ENCODE measurements at places on chromosomes 5 and 9. TPM values are rescaled to one million over a fixed set of nuclear protein-coding genes. Genes with fewer than 3 reads are reported as not detected.

- DNase-seq: no peak
Measured at GRCh38 chr5:168637281-168637680, 58.1 kb upstream of the PANK3 start.

DNA sequence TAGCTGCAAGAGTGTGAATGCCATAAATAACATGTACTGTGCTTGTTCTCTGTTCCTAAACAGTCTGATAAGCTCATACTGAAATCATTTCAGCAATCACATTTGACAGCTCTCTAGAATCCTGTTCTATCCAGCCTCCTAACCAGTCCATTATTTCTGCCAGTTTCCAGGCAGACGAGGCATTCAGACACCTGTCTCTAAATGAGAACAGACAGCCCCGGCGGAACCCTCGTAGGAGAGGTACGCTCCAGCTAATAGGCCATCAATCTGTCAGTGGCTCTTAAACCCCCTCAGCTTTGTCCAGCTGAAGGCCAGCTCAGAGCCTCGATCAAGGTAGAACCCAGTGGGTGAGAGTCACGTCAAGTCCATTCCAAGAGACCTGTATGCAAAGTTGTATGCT is 272.3 kb downstream of the GLIS3 start:
- DNase-seq: no peak

TMEM203 gene
- total RNA-seq: 38.4 TPM

RAB3C gene
- 0.05 TPM for total RNA-seq

RNF208 gene
- 6.3 TPM for total RNA-seq

CATSPER3 gene
- 0.61 TPM for total RNA-seq

IL9 gene
- total RNA-seq: not detected

GRCh38 chr9:110763568-110763967 is 95.0 kb downstream of the MUSK start:
- no peak for DNase-seq

DNA sequence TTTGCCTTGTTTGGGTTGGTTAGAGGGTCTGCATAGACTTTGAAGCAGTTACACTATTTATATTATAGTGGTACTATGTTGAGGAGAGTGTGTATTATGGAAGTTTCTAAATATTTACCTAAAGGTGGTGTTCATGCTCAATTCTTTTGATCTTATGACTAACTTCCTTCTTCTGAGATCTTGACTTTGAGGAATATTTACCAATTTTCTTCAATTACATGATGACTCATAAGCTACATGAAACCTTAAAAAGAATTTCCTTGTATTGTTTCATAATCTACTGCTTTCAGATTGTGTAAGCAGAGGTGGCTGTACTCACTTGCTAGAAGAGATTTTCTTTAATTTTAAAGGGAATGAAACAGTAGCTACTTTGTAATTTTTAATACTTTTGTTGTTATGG is 276.1 kb downstream of the TAF11L14 start:
- DNase-seq: no peak

DNA sequence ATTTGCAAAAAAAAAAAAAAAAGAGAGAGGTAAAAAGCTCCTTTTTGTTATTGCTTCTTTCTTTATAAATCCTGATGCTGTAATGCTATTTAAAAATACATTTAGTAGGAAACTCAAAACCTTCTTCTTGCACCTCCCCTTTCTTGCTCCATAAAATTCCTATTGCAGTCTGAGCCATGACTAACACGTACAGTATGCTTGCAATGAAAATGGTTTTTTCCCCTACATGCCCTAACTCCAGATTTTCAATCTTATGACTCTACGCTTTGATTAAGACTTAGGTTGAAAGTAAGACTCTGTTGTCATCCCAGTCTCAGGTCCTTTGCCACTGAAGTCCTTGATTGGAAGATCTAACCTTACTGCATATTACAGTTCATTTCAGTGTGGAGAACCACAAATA is 23.9 kb downstream of the FGF10 start:
- no peak for DNase-seq

- peak; percentile 70 for DNase-seq
Measured at GRCh38 chr9:131773911-131774379, 34.1 kb upstream of the RAPGEF1 start.

PIP5K1B gene
- 10.3 TPM for total RNA-seq

SLC6A3 gene
- total RNA-seq: not detected

GRCh38 chr5:140337880-140338279 is 8.5 kb downstream of the HBEGF start:
- no peak for DNase-seq

GRCh38 chr5:43772764-43773477 is 169.9 kb downstream of the NNT start:
- DNase-seq: peak; percentile 9

DNA sequence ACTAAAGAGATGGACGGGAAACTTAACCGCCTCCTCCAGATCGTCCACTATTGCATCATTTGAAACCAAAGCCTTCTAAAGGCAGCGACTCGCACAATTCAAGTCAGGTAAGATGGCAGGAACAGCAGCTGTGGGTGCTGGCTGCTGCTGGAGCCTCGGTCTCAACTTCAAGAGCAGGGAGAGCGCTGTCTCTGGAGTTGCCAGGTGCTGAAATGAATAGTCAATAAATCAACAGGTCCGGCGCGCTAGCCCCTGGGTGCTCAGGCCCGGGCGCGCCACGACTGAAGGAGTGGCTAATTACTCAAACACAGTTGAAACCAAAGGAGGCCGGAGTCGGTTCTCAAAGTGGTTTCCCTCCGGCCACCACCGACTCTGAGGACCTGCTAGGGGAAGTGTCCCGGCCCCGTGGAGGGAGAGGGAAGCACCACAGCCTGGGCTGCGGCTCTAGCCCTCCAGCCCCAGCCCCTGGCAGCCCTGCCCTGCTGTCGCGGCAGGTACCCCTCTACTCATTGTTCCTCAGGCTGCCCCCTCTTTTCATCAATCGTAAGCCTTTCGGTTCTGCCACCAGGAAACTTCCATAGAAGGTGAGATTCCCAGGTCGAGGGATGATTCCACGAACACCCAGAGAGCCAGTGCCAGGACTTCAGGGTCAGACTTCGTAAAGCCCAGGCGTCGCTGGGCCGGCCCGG is 804 bp downstream of the TTC39B start:
- peak; percentile 68 for DNase-seq

- DNase-seq: no peak
Measured at GRCh38 chr5:170162631-170163321, 57.1 kb downstream of the FOXI1 start.

GRCh38 chr5:123105864-123106263 is 16.8 kb downstream of the PRDM6 start:
- no peak for DNase-seq

DNA sequence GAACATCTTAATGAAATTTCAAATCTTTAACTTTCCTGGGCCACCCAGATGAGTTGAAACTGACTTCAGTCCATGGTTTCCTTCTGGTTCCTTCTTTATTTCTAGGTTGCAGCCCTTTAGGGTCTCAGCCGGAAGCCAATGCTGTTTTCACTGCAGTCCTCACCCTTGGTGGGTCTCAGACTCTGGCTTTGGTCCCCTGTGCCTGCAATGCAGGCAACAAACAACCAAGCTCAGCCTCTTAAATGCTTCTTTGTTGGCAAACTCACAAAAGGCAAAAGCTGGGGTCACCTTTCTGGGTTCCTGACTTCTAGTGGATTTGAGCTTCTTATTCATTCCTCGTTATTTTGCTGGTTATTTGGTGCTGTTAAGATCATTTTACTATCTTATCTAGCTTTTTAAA is 19.3 kb upstream of the APC start:
- DNase-seq: no peak

CKMT2 gene
- not detected for total RNA-seq

GMCL2 gene
- not detected for total RNA-seq

DNA sequence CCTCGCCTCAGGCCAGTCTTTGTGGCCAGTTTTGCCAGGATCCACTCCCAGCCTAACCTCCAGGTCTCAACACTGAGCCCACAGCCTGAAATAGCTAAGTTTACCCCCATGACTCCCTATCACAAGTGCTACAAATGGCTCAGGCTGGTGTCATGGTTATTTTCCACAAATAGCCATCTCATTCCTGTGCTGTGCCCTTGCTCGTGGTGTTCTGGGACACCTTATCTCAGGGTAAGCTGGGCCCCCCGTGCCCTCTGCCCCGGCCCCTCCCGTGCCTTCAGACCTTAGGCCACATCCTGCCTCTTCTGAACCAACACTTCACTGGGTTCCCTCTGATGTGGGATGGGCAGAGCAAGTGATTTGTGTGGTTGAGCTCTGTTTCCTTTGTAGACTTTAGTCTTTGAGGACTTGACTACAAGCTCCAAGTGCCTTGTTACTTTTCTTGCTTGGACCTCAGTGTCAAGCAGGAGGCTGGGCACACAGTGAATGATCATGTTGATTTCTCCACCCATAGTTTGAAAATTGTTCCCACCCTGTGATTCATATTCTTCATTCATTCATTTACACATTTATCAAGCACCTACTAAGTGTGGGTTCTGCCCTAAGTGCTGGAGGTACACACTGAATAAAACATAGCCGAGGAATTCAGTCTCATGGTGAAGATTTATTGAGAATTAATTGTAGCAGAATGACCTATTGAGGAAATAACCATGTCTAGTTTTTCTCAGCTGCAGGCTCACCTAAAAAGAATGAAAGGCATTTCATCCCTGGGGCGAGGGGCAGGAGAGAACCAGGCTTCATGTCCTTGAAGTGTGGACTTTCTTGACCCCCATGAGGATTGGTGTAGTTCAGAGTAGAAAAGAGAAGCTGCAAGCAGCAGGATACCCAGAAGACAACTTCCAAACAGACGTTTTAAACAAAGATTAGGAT is 84.5 kb upstream of the CTNNA1 start:
- DNase-seq: peak; percentile 31

CBY3 gene
- 1.3 TPM for total RNA-seq

DNA sequence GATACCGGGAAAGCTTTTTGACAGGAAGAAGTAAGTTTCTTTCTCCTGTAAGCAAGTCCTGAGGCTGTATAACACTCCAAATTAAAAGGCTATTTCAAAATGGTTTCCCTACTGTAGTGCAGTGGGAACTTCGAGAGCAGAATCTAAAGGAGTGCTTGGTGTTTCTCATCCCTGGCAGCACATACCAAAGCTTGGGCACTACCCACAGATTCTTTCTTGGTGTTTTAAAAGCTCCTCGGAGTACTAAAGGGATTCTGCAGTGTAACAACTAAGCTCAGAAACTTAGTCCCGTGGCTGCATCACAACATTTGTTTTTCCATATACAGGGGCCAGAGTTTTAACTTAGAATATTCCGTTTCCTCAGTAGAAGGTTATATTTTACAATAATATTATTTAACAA is 5.6 kb upstream of the APC start:
- no peak for DNase-seq

GRCh38 chr5:81428446-81428845 is 34.5 kb upstream of the ACOT12 start:
- DNase-seq: no peak

DNA sequence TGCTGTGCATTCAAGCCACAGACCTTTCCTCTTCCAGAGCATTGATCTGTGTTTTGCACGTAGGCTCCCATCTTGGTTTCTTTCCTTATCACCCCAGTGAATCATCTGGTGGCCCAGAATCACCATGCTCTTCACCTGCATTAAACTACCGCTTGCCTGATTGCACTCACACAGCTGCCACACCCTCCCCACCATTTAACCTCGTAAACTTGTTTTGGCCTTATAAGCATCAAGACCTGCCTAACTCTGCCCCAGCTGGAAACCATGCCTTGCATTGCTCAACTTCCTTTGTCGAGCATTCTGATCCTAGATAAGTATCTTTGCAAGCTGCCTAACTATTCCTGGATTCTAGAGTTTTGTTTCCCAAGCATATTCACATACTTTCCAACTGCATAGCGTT is 369.6 kb upstream of the SEMA6A start:
- DNase-seq: peak; percentile 53

JAKMIP2 gene
- total RNA-seq: 1.2 TPM

GRCh38 chr5:76714751-76715485 is 1.0 kb upstream of the F2R start:
- no peak for DNase-seq

DNA sequence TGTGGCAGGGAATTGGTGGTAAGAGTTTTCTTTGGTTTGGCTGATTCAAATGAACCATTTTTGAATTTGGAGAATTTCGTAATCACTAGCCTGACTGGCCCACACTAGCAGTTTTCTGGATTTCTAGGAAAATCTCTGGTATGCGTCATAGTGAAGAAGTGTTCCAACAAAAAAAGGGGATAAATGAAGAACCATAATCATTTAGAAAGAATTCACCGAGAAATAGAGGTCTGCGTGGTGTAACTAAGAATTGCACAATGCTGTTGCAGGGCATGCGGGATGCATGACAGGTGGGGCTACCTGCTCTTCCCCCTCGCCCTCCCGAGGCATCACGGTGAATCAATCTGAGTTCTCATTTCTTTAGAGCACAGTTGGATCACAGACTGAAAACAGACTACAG is 232.3 kb upstream of the PAPPA start:
- DNase-seq: no peak

- DNase-seq: no peak
Measured at GRCh38 chr5:55327281-55327680, 19.5 kb downstream of the MTREX start.

DNA sequence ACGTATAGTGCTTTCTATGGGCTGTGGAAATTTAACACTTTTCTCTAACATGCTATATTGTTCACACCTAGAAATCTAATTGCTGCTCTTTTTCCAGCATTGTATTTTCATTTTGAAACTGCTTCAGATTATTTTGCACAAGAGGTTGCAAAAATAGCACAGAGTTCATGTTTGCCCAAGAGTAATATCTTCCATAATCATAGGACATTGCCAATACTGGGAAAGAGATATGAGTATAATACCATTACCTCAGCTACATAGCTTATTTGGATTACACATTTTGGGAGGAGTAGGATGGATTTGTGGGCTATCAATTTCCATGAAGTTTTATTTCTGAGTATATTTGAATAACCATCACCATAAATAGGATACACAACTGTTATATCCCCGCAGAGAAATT is 717.1 kb downstream of the CDH9 start:
- no peak for DNase-seq

- no peak for DNase-seq
Measured at GRCh38 chr5:29054282-29054681, 2015.9 kb upstream of the CDH9 start.

CDH12 gene
- not detected for total RNA-seq

DNA sequence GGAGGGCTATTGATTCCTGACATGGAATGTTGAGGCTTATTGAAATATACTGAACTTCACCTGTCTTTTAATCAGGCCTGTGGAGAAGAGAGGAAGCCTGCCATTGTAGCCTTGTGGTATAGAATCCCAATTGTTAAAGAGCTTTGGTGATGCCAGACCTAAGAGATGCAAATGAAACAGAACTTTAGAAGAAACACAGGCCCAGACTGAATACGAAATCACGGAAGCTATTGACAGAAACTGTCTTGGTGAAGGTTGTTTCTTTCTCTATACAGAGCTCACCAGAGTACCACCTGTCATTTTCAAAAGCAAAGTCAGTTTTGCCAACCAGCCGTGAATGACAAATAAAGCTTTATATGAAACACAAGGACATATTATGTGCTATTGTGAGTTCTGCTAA is 660.3 kb downstream of the ISL1 start:
- DNase-seq: no peak

- DNase-seq: no peak
Measured at GRCh38 chr5:78287833-78288232, 6.7 kb downstream of the AP3B1 start.

GRCh38 chr5:111337133-111337532 is 112.9 kb downstream of the CAMK4 start:
- DNase-seq: no peak
